Amniotic epithelial cell (primary cell): ENCODE measurements at places on chromosomes 4 and X.

DNA sequence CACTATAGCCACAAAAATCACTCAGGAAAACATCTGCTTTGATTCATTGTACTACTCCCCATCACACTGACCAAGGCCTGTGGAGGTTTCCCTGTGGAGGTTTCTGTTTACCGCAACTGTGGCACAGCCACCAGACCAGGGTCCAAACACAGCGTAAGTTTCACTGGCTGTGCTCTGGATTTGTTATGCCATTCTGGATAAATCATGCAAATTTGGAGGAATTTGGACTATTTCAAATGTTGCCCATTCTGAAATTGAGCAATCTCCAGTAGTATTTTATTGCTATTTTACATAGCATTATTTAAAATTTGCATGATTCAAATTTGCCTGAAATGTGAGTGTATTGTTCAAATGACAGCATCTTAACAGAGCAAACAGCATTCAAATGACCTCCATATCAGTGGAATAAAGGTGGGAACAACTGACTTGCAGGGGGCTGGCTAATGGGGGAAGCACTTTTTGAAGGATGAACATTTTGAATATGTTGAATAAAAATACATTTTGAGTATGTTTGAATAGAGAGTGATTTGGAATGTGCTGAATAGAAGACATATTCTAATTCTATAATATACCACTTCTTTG is 66.1 kb upstream of the ACSL1 start:
- no peak for DNase-seq

- no peak for DNase-seq
Measured at GRCh38 chr4:22587253-22587652, 71.4 kb upstream of the ADGRA3 start.

DNA sequence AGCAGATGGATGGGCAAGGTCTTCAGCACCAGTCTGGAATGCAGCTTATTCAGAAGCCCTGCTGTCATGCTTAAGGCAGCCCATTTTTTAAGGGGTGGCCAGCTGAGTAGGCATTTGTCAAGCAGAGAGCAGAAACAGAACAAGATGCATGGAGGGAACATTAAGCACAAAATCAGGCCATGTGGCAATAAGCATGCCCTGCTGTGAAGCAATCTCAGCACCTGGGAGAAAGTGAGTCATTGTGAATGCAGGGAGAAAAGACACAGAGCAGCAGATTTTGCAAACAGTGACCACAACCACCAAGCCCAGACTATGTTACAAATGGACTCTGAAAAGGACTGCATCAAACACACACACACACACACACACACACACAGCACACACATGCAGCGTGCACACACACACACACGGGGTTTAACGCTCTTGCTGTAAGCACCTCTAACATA is 94.1 kb upstream of the GALNT7 start:
- DNase-seq = peak; percentile 99

- DNase-seq = peak; percentile 89
Measured at GRCh38 chrX:130173190-130173895, 1.6 kb downstream of the RAB33A start.

- DNase-seq = no peak
Measured at GRCh38 chr4:48342606-48342880, 1.2 kb downstream of the SLAIN2 start.

DNA sequence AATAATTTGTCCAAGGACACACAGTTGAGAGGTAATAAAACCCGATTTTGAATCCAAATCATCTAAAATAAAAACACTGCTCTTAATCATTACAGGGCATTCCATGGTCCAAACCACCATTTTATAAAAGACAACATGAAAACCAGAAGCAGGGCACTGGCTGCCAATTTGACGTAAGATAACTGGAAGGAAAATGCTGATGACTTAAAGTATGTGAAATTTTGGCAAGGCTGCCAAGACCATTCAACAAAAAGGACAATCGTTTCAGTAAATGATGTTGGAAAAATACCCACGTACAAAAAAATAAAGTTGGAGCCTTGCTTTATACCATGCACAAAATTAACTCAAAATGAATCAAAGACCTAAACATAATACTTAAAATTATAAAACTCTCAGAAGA is 344.4 kb downstream of the RAPGEF2 start:
- DNase-seq = no peak

DNA sequence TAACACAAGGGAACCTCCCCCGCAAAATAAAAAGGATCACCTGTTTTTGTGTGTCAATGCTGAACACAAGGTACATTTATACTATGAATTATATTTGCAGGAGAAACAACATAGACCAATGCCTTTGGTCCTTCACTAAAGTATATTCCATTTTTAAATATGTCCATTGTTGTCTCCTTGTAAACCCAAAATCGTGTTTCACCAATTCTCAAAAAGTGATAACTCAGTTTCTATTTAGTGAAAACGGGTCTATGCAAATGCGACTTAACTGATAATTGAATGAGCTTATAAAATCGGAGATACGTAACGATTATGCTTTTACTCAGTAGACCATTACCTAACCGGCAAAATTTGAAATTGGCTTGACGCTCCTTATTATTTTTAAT is 2.1 kb downstream of the BRWD3 start:
- peak; percentile 1 for DNase-seq
